ENCODE measurements at places on chromosomes 5 and 9.

- no peak for DNase-seq
Observed at GRCh38 chr5:156155598-156155997, 171.4 kb upstream of the SGCD start.

GRCh38 chr9:98219794-98220370 is 27.4 kb upstream of the CORO2A start:
- DNase-seq, result no peak

GRCh38 chr5:72645064-72645846 is 138.0 kb upstream of the ZNF366 start:
- DNase-seq, result no peak

DNA sequence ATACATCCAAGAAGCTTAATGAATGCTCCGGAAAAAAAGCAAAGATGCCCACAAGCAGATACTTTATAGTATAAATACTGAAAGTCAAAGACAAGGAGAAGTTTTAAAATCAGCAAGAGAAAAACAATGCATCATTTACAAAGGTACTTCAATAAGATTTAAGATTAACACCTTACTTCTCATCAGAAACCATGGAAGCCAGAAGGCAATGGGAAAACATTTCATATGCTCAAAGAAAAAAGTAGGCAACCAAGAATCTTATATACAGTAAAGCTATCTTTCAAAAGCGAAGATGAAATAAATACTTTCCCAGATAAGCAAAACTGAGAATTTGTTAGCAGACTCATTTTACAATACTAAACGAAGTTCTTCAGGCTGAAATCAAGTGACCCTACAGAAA is 51.1 kb downstream of the ABHD17B start:
- DNase-seq, result no peak

GRCh38 chr5:178377583-178378270 is 145.1 kb upstream of the PHYKPL start:
- no peak for DNase-seq

DNA sequence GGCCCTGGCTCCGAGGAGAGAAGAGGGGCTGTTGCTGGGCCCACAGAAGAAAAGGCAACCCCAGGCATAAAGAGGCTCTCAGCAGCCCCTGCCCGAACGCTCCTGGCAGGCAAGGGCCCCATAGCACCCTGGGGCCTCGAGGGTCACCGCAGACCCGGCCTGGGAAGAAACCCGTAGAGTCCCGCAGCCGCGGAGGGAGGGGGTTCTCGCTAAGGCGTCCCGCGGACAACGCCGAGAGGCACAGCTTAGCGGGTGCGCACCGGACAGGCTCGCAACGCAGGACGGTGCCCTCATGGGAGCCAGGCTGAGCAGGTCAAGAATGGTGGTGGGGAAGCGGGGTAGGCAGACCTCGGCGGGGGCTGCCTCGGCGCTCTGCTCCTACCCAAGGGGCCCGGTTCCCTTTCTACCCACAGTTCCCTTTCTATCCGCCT is 6.7 kb downstream of the PITX1 start:
- no peak for DNase-seq

GRCh38 chr5:8434501-8434900 is 565.6 kb downstream of the MTRR start:
- DNase-seq, result no peak

GRCh38 chr5:114305402-114306207 is 56.3 kb upstream of the KCNN2 start:
- no peak for DNase-seq

- no peak for DNase-seq
Observed at GRCh38 chr9:38067859-38068681, 957 bp downstream of the SHB start.

DNA sequence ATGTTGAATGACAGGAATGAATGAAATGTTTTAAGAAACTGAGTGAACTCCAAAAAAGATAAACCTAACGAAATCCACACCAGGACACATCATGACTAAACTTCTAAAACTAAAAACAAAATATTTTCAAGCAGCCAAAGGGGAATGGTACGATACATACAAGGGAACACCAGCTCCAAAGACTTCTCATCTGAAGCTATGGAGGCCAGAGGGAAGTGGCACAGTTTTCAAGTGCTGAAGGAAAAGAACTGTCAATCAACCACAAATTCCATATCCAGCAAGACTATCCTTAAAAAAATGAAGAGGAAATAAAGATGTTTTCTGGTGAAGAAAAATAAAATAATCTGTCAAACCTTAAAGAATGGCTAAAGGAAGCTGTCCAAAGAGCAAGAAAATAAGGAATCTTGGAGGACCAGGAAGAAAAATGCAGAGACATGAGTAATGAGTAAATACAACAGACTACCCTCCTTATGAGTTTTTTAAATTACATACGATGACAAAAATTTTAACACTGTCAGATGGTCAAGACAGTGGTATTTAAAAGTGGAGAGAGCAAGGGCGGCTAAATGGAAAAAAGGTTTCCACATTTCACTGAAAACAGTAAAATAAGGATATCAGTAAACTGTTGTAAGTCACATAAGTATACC is 12.0 kb downstream of the CAMSAP1 start:
- DNase-seq, result no peak

DNA sequence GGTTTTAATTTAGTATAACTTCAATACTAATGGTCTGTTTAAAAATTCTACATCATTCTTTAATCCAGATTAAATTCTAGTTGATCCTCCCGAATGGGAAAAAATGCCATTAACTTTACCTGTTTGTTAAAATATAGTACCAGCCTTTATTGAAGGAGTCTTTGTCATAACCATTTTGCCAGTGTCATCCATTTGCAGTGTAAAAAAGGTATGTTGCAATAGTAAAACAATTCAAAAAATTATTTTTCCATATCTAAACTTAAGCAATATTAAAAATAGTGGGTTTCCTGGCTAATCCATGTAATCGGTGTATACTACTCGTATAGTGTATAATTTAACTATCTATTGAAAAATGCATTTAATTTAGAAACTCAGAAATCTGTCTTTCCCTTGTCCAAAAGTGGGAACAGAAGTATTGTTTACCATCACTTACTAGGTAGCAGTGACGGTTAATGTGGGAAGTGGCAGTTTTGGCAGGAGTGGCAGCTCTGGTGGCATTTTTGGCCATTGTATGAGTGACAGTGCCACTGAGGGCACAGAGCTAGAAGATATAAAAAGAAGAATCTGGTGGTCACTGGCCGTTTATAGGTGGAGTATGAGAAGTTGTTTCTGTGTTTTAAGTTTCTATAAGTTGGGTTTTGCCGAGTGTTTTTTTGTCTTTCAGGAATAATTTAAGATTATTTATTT is 1.9 kb downstream of the AP3S1 start:
- no peak for DNase-seq

- DNase-seq, result no peak
Observed at GRCh38 chr5:99004960-99005359, 76.2 kb upstream of the CHD1 start.

DNA sequence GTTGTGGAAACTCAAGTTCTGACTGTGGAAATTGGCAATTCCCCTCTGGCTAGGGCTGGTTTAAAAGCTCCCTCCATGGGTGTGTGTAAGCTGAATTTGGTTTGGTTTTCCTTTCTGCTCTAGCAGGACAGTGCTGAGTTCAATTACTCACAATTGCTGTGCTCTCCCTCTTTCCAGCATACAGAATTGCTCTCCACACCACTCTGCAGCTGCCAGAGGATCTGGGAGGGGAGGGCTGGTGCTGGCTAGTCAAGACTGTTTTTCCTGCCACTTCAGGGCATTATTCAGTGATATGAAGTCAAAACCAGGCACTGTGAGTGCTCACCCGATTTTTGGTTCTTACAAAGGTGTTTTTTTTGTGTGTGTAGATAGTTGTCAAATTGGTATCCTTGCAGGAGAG is 336.9 kb upstream of the SLC24A2 start:
- DNase-seq, result no peak

GRCh38 chr5:35430381-35431162 is 187.1 kb upstream of the SPEF2 start:
- no peak for DNase-seq

GRCh38 chr5:119323601-119324000 is 32.2 kb upstream of the TNFAIP8 start:
- no peak for DNase-seq

All from stimulated activated CD4-positive, alpha-beta T cell treated with anti-CD3 and anti-CD28 coated beads, Interleukin-1b, Interleukin-23, amount 100 ng/mL, for 4 hours (primary cell).